ENCODE measurements at places on chromosomes 7 and 10.

DNA sequence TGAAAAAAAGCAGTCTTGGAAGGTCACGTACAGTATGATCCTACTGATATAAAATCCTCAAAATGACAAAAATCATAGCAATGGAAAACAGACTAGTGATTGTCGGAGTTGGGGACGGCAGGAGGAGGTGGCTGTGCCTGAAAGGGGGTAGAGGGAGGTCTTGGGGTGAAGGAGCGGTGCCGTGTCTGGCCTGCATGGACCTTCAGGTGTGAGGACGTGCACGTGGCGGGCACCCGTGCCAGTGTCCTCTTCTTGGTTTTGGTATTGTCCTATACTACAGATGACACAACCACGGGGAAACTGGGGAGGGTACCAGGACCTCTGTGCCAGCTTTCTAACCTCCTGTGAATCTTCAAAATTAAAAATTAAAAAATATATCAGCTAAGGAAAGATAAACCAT lies 73.0 kb downstream of the COBL start:
- DNase-seq = no peak

- no peak for DNase-seq
Measured at GRCh38 chr10:88114368-88114767, 250.9 kb downstream of the PTEN start.

DNA sequence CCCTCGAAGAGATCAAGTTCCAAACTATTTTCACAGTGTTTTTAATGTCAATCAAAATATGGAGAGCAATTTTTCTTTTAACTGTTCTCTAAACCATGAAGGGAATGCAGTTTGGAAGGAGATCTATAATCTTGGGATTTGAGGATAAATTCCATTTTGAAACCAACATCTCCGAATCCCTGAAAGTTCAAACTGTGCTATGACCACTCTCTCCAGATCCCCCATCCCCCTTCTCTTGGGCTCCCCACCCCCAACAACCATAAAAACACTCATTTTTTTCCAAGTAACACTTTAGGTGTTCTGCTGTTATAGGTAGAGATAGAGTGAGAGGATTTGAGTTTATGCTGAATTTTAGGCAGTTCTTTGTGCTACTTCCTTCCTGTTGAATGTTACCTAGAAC lies 1.7 kb downstream of the CALD1 start:
- no peak for DNase-seq

- DNase-seq = no peak
Measured at GRCh38 chr10:75342397-75342796, 59.2 kb downstream of the ZNF503 start.

GRCh38 chr7:75743455-75743859 lies 4.7 kb upstream of the HIP1 start:
- DNase-seq = no peak

GRCh38 chr7:158263964-158264748 lies 323.5 kb downstream of the PTPRN2 start:
- DNase-seq = no peak

DNA sequence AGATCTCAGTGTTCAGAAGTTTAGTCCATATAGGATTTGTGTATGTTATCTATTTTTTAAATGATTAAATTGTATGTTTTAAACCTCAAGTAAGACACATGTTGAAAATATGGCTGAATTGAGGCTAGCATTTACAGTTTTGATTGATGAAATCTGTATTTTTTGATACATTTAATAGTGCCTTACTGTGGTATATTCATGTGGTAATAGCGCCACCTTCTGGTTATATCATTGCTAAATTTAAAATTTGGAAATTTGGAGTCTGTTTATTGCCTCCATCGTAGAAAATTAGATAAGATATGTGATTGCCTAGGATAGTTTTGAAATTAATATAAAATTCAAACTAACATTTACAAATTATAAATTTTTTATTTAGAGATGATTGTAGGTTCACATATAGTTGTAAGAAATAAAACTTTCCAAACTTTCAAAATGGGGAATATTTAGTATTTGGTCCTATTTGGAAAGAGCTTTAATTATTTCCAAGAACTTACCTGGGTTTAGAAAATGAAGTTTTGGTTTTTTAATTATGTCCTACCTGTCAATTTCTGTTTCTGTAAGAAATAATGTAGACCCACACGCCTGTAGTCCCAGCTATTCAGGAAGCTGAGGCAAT lies 19.1 kb upstream of the ARMS2 start:
- DNase-seq = no peak

- DNase-seq = no peak
Measured at GRCh38 chr10:48444861-48445841, 138.7 kb downstream of the MAPK8 start.

GRCh38 chr10:122448600-122448999 lies 5.9 kb upstream of the ARMS2 start:
- DNase-seq = no peak

GRCh38 chr7:4607311-4607729 lies 74.8 kb upstream of the FOXK1 start:
- DNase-seq = no peak

DNA sequence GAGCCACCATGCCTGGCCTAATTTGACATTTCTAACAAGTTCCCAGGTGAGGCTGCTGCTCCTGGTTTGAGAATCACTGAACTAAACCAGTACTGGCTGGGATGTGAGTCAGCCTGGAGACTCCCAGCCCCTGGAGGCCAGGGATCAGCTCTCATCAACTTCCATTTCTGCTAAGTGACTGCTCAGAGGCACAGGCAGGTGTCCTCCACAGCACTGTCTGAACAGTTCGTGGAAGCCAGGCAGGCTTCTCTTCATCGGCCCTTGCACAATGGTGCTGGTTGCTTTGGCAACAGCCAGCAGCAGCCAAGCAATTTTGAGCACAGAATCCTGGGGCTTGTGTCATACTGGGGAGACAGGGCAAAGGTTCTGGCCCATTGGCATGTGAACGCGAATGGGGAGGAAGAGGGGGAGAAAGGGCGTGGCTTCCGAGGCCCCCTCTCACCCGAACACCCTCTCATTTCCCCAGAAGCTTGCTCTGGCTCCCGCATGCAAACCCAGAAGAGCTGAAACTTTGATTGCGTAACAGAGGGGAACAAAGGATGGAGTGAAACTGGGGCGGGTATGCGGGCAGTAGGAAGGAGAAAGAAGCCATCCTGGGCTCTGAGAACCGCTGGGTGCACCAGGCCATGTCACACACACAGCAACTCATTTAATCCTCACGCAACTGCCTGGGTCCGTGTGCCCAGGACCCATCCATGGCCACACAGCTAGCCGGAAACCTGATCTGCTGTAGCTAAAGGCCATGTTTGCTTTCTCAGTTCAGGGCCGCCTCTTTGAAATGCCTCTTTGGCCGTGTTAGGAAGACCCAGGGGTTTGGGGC lies 9.0 kb upstream of the POR start:
- peak; percentile 69 for DNase-seq

DNA sequence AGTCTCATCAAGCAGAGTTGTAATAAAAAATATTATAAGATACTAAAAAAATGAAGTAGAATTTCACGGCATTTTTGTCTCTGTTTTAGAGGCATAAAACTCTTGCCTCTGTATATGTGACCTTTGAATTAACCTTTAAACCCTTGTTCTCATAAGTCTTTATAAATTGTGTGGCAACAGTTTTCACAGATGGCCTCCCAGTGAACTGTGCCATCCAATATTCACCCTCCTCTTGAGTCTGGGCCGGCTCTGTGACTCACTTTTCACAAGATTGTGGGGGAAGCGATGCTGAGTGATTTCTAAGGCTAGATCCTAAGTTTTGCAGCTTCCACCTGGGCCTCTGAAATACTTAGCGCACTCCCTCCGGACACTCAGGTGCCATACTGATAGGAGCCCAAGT lies 4.6 kb upstream of the USP6NL start:
- DNase-seq = no peak

DNA sequence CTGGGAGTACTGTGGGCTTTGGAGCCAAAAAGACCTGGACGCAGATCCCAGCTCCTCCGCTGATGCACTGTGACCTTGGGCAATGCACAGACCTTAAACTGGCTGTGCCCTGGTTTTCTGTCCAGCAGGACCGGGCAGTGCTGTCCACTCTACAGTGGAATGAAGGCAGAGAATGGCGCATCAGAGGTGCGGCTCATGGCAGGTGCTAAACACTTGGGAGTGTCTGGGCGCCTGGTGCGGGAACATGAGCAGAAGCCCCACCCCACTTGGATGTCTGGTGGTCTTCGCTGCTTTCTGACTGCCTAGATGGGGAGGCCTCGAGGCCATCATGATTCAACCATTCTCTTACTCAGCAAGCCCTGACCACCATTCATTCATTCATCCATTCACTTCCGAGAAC lies 153.7 kb downstream of the GRK5 start:
- DNase-seq = no peak

DNA sequence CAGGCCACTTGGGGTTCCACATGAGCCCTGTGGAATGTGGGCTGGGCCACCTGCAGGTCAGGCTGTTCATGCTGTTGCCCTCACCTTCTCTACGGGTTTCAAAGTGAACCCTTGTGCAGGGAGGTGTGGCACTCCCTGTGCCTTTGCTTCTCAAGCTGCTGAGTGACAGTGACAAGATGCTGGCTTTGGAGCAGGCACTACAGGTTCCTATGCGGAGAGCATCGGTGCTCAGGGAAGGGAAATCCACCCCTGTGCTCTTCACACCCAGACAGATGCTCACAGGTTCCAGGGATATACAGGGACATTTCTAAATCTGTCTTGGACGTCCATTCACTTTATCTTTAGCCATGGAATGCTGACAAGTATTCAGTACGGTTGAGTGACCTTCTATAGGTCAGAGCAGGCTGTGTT lies 1005.0 kb downstream of the LRMDA start:
- no peak for DNase-seq

GRCh38 chr7:147640821-147641220 lies 949.7 kb upstream of the C7orf33 start:
- no peak for DNase-seq

DNA sequence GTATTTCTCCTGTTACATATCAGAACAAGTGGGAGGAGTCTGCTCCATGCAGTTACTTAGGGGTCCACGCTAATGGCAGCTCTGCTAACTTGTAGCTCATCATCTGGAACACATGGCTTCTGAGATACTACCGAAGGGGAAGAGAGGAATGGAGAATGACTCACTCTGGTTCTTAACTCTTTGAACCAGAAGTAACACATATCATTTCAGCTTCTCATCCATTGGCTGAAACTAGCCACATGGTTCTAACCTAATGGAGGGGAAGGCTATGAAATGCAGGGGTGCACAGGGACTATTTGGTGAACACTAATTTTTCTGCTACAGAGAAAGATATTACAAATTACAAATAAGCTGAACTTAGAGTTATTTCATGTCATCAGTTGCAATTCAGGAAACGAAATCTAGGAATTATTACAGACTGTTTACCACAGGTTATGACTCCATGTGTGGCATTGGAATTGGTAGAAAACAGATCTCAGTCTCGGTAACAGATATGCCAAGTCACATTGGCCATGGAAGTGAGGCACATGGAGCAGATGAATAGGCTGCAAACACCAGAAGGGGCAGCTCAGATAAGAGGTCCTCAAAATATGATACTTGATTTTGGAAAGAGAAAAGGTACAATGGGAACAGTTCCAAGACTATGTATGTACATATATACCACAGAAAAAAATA lies 9.4 kb upstream of the KAT6B start:
- DNase-seq = no peak

- DNase-seq = no peak
Measured at GRCh38 chr7:140537750-140538482, 58.6 kb upstream of the MKRN1 start.

GRCh38 chr10:119315128-119316001 lies 108.0 kb downstream of the GRK5 start:
- no peak for DNase-seq

GRCh38 chr10:109940117-109940516 lies 16.8 kb upstream of the XPNPEP1 start:
- DNase-seq = no peak

- peak; percentile 16 for DNase-seq
Measured at GRCh38 chr10:76973091-76974016, 664.3 kb downstream of the KCNMA1 start.

Measured in NCI-H187 (cell line).